ENCODE measurements at places on chromosomes 3 and 15. TPM values are rescaled to one million over a fixed set of nuclear protein-coding genes. Genes with fewer than 3 reads are reported as not detected.

DNA sequence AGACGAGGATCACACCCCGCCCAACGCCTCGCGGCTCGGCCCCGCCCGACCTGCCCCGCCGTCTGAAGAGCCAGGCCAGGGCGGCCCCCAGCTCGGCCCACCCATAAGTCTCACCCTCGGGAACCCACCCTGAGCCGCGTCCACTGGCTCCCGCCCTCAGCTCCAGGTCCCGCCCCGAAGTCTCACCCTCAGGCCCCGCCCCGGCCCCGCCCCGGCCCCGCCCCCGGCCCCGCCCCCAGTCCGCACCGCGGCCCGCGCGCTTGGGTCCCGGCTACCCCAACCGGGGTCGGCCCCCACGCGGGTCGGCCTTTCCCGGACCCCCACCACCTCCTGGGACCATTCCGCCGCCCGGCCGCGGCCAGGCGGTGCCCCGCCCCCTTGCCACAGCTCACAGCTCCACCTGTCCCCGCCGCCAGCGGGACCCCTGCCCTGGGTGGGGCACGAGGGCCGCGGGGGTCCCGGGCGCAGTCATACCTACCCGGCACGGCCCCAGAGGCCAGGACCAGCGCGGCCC is 489 bp downstream of the CSPG5 start:
- H3K27me3 ChIP-seq, result no peaks in the 10 kb centered on the region
- no peaks in the 10 kb centered on the region for H3K4me1 ChIP-seq
- no peaks in the 10 kb centered on the region for H3K36me3 ChIP-seq

- H3K4me3 ChIP-seq, result peak overlapping the region; percentile 24
- no peaks in the 10 kb centered on the region for H3K27me3 ChIP-seq
- no peaks in the 10 kb centered on the region for H3K36me3 ChIP-seq
- DNase-seq, result peak; percentile 62
- H3K27ac ChIP-seq, result peak overlapping the region; percentile 37
- H3K4me1 ChIP-seq, result 0 out of 2 replicates have a peak, but pooled peaks cover 3% of the 10 kb centered on the region
Observed at GRCh38 chr15:62119227-62119864, 45.7 kb downstream of the C2CD4B start.

- no peaks in the 10 kb centered on the region for H3K4me1 ChIP-seq
- no peak for DNase-seq
- H3K4me3 ChIP-seq, result no peak overlapping the region
- H3K27ac ChIP-seq, result no peak overlapping the region
- H3K36me3 ChIP-seq, result no peaks in the 10 kb centered on the region
- H3K27me3 ChIP-seq, result no peaks in the 10 kb centered on the region
Observed at GRCh38 chr15:91988071-91988470, 134.6 kb downstream of the SLCO3A1 start.

GRCh38 chr15:74261685-74262084 is 25.6 kb downstream of the CCDC33 start:
- no peak overlapping the region for H3K4me3 ChIP-seq
- H3K27me3 ChIP-seq, result no peaks in the 10 kb centered on the region
- H3K36me3 ChIP-seq, result no peaks in the 10 kb centered on the region
- H3K4me1 ChIP-seq, result peaks cover 3% of the 10 kb centered on the region
- no peak for DNase-seq

- no peaks in the 10 kb centered on the region for H3K36me3 ChIP-seq
- no peaks in the 10 kb centered on the region for H3K4me1 ChIP-seq
- no peak for DNase-seq
- H3K4me3 ChIP-seq, result no peak overlapping the region
Observed at GRCh38 chr15:72982714-72983113, 69.5 kb upstream of the NEO1 start.

DNA sequence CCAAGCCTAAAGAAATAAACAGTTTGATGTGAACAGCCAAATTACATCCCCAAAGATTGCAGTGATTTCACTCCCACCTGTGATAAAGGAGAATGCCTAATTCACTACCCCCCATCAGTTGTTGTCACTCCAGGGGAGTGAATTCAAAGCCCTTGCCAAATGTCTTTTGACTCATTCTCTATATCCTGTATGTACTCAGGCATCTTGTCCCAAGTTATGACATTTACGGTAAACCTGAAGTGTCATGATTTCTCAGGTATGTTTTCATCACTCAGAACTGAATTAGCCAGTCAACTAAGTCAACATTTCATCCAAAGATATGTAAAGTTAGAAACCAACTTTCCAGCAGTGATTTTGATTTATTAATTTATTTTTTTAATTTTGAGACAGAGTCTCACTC is 22.0 kb upstream of the HERC1 start:
- no peaks in the 10 kb centered on the region for H3K36me3 ChIP-seq
- no peak overlapping the region for H3K4me3 ChIP-seq
- no peak overlapping the region for H3K27ac ChIP-seq
- H3K4me1 ChIP-seq, result no peaks in the 10 kb centered on the region
- H3K27me3 ChIP-seq, result no peaks in the 10 kb centered on the region

DNA sequence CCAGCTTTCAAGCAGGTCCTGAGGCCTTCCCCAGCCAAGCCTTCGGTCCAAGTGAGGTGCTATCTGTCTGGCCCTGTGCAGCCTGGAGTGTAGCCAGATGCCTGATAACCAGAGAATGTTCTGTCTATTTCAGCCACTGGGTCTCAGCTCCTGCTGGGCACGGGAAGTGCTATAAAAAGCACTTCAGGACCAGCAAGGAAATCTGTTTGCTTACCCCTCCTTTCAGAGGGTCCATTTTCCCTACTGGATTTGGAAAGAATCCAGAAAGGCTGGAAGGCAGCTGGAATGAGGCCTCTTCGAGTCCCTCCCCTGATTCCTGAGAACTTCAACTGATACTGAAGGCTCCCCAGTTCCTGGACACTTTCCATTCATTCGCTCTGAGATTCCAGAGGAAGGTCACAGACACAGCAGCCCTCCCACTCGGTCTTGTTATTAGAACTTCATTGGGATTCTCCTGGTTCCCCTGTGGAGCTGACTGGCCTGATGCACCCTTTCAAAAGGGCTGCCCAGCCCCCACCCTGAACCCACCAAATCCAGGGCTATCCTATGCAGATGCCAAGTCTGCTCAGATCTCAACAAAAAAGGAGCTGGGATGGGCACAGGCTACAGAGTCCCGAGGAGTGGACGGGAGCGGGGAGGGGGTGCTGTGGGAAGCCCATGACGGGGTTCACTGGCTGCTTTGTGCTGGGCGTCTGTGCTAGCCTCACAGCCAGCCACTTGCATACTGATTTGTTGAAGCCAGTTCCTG is 70.4 kb downstream of the UMPS start:
- H3K4me3 ChIP-seq, result no peak overlapping the region
- peak overlapping the region; percentile 10 for H3K27ac ChIP-seq
- no peaks in the 10 kb centered on the region for H3K27me3 ChIP-seq
- H3K4me1 ChIP-seq, result peaks cover 15% of the 10 kb centered on the region
- DNase-seq, result peak; percentile 64
- H3K36me3 ChIP-seq, result peaks cover 7% of the 10 kb centered on the region

GRCh38 chr3:124558991-124559845 is 171.0 kb upstream of the UMPS start:
- no peaks in the 10 kb centered on the region for H3K36me3 ChIP-seq
- H3K27me3 ChIP-seq, result no peaks in the 10 kb centered on the region
- H3K27ac ChIP-seq, result no peak overlapping the region
- peak; percentile 94 for DNase-seq

DNA sequence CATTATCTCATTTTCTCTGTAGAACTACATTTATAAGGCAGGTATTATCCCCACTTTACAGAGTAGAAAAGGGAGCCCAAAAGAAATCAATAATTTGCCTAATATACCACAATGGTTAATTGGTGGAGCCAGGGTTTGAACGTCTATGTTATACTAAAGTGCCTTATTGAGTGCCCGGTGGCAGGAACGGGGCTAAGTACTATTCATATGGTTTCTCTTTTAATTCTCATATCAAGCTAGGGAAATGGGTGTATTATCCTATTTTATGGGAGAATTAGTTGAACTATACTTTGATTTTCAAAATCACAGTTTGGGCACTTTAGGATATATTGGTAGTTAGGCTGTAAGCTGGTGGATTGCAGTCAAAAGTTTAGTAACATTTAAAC is 1.5 kb downstream of the CEP97 start:
- peaks cover 40% of the 10 kb centered on the region for H3K36me3 ChIP-seq
- DNase-seq, result no peak
- peak overlapping the region; percentile 63 for H3K4me3 ChIP-seq

GRCh38 chr3:139517321-139518065 is 22.0 kb downstream of the RBP1 start:
- H3K4me1 ChIP-seq, result no peaks in the 10 kb centered on the region
- H3K27ac ChIP-seq, result no peak overlapping the region
- H3K36me3 ChIP-seq, result peaks cover 19% of the 10 kb centered on the region
- H3K27me3 ChIP-seq, result no peaks in the 10 kb centered on the region

DNA sequence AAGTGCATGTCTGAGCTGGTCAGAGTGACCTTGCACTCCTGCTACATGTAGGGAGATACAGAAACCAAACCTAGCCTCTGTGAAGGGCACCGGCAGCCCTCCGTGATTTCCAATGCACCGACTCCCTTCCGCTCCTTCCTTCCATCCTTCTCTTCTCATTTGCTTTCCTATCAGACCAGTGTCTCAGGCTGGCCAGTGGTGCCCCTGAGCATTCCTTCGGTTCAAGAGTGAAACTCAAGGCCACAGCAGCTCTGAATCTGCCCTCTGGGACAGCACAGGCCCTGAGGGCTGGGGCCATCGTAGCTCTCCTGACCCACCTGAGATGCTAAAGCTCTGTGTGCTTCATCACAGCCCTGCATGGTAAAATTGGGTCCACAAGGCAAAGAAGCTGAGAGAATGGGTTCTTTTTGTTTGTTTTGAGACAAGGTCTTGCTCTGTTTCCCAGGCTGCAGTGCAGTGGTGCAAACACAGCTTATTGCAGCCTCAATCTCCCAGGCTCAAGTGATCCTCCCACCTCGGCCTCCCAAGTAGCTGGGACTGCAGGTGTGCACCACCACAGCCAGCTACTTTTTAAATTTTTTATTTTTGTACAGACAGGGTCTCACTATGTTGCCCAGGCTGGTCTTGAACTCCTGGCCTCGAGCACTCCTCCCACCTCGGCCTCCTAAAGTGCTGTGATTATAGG is 2.3 kb upstream of the BMF start:
- H3K27ac ChIP-seq, result no peak overlapping the region
- no peak for DNase-seq
- no peaks in the 10 kb centered on the region for H3K36me3 ChIP-seq
- H3K4me3 ChIP-seq, result no peak overlapping the region

PRR20G gene
- total RNA-seq, result not detected

LYZL4 gene
- not detected for total RNA-seq

DNA sequence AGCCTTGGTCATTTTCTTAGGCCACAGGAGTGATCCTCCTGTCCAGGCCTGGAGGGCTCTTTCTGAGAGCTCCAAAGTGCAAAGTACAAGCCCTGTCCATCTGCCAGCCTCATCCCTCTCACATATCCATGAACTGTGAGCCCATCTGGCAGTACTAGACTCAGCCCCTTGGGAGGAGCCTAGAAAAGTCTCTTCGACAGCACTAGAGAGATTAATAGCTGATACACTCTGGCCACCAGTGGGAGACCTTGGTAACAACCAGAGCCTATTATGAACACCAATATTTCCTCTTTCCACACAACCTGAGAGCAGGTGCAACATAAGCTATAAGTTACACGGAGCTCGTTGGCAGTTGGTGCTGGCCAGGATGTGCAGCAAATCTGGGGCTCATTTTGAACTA is 59.5 kb upstream of the DCLK3 start:
- no peak overlapping the region for H3K4me3 ChIP-seq
- DNase-seq, result no peak
- H3K27ac ChIP-seq, result no peak overlapping the region
- no peaks in the 10 kb centered on the region for H3K36me3 ChIP-seq
- H3K27me3 ChIP-seq, result no peaks in the 10 kb centered on the region

DNA sequence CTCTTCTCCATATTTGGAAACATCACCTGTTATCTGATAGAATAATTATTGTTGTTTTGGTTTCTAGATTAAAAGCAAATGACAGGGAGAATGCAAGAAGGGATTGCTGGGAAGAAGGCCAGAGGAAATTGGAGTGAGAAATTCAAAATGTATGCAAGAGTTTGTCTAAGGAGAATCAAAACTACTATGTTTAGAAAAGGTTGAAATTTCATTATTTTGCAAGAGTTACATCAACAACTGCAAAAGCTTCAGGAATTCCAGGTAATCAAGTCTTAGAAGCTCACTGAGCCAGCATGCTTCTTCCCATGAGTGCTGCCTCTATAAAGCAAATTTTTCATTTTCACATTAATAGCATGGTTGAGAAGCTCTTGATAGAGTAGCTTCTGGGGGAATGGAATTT is 177.2 kb upstream of the GBE1 start:
- H3K36me3 ChIP-seq, result no peaks in the 10 kb centered on the region
- no peaks in the 10 kb centered on the region for H3K27me3 ChIP-seq
- H3K4me1 ChIP-seq, result no peaks in the 10 kb centered on the region
- no peak overlapping the region for H3K27ac ChIP-seq
- no peak for DNase-seq

DNA sequence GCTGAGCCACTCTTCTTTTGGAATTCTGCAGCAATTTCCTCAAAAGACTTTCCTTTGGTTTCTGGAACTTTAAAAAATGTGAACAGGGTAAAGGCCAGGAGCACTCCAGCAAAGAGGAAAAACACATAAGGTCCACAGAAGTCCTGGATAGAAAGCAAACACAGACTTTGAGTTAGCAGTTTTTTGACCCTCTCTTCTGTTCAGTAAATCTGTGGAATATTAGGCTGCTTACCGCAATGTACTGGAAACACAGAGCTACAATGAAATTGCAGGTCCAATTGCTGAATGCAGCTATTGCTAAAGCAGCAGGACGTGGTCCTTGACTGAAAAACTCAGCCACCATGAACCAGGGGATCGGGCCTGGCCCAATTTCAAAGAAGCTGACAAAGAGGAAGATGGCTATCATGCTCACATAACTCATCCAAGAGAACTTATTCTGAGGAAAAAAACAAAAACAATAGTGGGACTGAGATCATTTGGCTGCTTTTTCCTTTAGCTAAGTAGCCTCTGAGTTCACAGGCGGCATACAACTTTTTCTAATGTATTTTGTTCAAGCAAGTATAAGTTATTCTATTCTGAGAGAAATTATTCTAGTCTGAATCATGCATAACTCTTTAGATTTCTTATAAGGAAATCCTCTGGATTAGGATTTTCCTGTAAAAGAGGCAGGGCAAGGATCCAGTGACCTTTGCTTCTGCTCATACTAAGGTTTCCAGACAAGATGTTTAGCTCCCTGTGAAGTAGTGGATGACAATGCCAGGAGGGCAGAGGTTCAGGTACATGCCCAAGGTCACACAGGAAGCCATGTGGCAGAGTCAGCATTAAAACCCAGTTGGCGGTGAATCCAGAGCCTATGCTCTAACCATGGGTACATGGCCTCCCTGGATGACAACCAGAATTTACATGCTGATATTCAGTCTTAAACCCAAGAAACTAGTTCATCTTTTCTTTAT is 28.3 kb downstream of the SLC2A2 start:
- no peaks in the 10 kb centered on the region for H3K36me3 ChIP-seq
- DNase-seq, result no peak
- H3K27me3 ChIP-seq, result no peaks in the 10 kb centered on the region
- H3K4me1 ChIP-seq, result peaks cover 11% of the 10 kb centered on the region

- H3K36me3 ChIP-seq, result peaks cover 1% of the 10 kb centered on the region
- no peaks in the 10 kb centered on the region for H3K27me3 ChIP-seq
- H3K4me3 ChIP-seq, result no peak overlapping the region
Observed at GRCh38 chr3:50125541-50126286, 29.4 kb upstream of the SEMA3F start.

- 0 out of 2 replicates have a peak, but pooled peaks cover 3% of the 10 kb centered on the region for H3K4me1 ChIP-seq
- DNase-seq, result no peak
- no peak overlapping the region for H3K27ac ChIP-seq
- no peak overlapping the region for H3K4me3 ChIP-seq
- no peaks in the 10 kb centered on the region for H3K36me3 ChIP-seq
Observed at GRCh38 chr3:43331381-43331780, 45.0 kb downstream of the SNRK start.

- no peaks in the 10 kb centered on the region for H3K36me3 ChIP-seq
- H3K4me3 ChIP-seq, result no peak overlapping the region
- H3K27me3 ChIP-seq, result peaks cover 4% of the 10 kb centered on the region
- no peak overlapping the region for H3K27ac ChIP-seq
- no peak for DNase-seq
Observed at GRCh38 chr3:143410259-143410658, 290.7 kb downstream of the CHST2 start.
